ENCODE measurements at places on chromosomes 11 and 22.

DNA sequence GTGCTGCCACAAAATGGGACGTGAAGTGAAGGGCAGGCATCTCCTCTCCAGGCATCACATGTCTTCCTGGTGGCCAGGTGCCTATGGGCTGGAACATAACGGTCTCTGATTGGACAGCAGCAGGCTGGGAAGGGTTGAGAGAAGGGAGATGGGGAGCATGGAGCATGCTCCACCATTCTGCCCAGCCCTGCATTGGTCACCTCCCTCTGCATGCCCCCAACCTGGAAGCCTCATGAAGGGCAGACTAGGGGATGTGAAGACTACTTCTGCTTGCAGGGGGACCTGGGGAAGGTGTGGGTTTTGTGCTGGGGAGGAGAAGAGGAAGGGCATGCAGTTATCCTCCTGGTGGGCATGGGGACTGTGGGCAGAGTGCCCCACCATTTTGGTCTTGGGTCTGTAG, 782.2 kb downstream of the TBC1D22A start:
- no peak for DNase-seq

- no peak for DNase-seq
Observed at GRCh38 chr11:133946541-133947318, 10.0 kb downstream of the IGSF9B start.

DNA sequence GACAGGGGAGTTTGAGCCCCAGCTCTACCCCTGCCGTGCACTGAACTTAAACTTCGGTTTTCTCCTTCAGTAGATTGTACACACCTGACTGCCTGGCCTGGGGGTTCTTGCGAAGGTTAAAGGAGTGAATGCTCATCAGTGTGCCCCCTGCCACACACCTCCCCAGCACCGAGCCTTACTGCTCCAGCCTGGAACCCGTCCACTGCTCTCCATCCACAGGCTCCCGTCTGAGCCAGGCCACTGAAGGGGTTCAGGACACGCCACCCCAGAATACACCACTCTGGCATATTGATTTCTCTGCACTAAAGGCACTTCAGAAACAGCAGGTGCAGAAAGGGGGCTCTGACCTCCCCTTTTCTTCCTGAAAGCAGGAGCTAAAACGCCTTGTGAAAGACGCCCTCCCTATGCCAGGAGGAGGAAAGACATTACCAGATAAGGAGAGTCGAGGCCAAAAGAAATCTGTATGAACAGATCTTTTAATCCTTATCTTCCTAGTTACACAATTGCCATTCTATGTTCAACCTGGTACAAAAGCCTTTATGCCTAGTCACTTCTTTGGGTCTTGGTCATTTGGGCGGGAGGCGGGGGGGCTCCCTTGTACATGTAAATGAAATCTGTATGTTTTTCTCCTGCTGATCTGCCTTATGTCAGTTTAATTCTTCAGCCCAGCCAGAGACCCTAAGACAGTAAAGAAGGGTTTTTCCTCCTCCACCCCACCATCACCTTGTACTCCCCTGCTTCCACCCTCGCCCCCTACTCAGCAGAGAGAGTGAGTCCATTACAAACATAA, 1.9 kb upstream of the SSTR3 start:
- no peak for DNase-seq

DNA sequence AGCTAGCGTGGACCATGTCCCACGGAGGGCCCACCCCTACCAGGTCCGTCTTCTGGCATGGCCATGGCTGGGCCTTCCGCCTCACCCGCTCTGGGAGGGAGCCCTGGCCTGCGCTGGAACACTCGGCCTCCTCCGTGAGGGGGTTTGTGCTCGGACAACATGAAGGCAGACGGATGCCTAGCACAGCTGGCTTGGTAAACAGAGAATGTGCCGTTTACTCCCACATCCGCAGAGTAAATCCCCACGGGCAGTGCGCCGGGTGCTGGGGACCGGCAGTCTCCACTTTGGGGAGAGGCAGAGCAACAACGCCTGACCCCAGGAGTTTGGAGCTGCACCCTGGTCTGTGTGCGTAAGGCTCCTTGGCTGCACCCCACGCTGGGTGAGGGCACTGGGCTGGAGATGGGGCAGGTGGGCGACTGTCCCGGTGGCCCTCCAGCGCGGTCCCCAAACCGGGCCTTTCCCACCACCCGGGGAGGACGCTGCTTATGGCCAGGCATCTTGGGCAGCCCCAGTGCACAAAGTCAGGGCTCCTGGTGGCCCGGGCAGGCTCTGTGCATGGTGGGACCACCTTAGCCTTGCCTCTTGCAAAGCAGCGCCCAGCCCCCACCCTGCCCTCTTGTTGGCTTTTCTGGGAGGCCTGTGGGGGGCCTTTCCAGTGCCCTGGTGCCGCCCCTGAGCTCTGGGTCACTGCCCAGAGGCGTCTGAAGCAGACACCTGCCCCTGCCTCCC, 30.7 kb upstream of the MUC5AC start:
- DNase-seq, result no peak

- DNase-seq, result no peak
Observed at GRCh38 chr11:111457731-111458368, 54.3 kb downstream of the BTG4 start.

DNA sequence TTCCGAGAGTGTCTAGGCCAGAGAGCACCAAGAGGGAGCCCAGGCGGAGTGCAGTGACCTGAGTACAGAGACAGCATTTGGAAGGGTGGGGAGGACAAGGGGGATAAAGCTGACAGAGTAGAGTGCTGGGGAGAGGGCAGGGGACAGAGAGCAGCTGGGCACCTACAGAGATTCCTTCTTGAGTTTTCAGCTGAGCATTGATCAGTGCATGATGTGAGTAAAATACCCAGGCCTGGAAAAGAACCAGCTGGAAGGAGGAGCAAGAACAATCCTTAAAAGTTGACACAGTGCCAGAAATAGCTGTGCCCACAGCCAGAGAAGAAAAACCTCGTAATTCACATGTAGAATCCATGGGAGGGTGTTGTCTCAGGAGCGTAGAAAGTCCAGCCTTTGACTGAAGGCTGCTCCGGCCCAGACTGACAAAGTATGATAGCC, 33.9 kb upstream of the PANX2 start:
- DNase-seq, result no peak

GRCh38 chr11:66937193-66937733, 20.9 kb downstream of the PC start:
- DNase-seq, result no peak

DNA sequence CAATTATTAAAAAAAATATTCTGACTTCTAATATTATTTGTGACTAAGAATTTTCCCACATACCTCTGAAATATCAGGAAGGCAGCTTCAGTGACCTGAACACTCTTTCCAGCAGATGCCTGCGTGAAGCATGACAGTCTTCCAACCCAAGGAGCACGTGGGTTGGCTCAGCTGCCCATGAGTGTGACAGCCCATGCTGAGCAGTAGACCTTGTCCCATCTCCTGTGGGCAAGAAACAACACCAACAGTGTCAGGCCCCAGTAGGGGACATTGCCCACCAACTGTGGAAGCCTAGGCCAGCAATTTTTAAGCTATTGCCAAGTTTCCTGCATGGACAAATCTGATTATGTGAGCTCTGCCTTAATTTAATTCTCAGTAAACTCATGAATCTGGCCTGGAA, 66.4 kb upstream of the OLFML1 start:
- no peak for DNase-seq

Data from stimulated activated CD8-positive, alpha-beta memory T cell treated with anti-CD3 and anti-CD28 coated beads, Interleukin-12 subunit alpha, Interleukin-12 subunit beta, amount 100 ng/mL, for 4 hours (primary cell).